ENCODE measurements at places on chromosomes 5 and 9.

DNA sequence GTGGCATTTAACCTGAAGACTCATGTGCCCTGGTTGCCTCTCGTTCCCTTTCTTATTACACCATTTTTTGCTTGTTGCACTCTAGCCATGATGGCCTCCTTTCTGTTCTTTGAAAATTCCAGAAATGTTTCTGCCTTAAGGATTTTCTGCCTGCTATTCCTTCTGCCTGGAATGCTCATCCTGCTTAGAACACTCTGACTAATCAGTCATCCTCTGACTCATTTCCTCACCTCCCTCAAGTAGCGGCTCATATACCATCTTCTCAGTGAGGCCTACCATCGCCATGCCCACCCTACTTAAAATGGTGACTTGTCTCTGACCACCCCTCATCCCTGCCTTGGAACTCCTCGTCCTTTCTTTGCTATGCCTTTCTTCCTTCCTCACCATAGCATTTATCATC lies 68.8 kb downstream of the KIF4B start:
- no peak for DNase-seq

DNA sequence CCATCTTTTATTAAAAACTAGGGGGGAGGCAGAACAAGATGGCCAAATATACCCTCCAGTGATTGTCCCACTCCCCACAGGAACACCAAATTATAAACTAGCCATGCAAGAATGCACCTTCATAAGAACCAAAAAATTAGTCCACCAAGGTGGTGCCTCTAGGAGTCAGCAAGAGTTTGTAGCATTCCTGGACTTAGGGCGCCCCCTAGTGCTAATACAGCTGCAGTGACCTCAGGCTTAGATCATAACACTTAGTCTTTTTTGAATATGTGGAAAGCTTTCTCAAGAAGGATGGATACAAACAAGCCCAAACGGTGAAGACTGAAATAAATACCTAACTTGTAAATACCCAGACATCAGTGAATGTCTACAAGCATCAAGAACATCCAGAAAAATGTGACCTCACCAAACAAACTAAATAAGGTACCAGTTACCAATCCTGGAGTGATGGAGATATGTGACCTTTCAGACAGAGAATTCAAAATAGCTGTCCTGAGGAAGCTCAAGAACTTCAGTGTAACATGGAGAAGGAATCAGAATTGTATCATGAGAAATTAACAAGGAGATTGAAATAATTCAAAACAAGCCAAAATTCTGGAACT lies 19.3 kb downstream of the PPIP5K2 start:
- DNase-seq: peak; percentile 66

- peak; percentile 64 for DNase-seq
These were observed 10.3 kb upstream of the CARD19 start for GRCh38 chr9:93085676-93086075.

- DNase-seq: no peak
These were observed 42.4 kb downstream of the CERT1 start for GRCh38 chr5:75469017-75469416.

DNA sequence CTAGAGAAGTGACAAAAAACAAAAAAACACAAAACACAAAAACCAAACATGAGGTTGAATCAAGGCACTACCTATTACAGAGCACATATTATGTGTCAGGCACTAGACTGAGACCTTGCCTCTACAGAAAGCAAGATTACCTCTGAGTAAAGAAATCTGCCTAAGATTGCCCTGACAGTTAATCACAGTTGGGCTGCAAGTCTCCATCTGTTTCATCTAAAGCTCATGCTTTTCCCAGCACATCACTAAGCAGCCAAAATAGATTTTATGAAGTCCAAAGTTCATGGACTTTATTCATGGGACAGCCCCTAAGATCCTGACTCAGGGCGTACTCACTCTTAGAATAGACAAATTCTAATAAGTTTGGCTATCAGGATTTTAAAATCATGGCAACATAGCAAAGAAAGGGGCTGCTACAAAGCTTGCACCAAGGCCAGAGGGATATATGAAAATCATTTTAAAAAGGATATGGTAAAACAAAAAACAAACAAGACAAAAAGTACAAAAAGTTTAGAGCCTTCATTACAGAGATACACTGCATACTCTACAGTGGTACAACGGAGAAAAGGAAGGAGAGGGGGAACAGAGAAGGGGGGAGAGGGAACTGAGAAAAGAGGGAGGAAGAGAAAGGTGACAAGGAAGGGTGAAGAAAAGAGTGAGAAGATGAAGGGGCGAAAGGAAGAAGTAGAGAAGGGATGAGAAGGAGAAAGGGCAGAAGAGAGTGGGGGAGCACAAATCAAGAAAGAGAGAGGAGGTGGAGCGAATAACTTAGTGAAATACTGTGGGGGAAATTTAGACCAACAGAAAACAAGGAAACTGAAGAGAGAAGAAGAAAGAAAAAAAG lies 58.2 kb downstream of the RICTOR start:
- no peak for DNase-seq

DNA sequence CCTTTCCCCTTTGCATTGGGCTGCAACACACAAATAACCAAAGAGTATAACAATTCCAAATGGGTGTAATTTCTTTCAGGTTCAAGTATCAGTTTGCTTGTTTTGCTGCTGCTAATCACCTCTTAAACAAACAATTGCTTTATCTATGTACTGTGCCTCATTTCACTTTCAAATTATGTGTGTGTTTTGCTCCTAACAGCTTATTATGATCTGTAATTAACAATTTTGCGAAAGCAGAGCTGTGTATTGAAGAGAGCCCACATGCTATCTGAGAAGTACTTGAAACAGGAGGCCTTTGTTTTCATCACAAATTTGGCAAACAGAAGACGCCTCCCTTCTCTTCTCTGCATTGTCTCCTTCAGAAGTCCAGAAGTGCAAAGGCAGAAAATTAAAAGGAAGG lies 312.0 kb downstream of the TLE1 start:
- no peak for DNase-seq

GRCh38 chr5:179509239-179509638 lies 41.1 kb upstream of the RUFY1 start:
- DNase-seq: no peak

DNA sequence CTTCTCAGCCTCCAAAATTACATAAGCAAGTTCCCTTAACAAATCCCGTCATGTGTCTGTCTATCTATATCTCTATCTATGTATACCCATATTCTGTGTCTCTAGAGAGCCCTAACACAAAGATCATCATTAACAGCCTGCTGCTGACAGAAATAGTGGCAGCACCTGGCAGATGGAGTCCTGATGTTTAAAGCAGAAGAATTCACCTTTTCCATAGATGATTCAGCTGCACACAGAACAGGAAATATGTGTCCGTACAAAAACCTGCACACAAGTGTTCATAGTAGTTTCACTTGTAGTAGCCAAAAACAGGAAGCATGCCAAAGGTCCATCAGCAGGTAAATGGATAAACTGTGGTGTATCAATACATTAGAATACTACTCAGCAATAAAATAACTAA lies 45.0 kb upstream of the ACO1 start:
- DNase-seq: no peak

- no peak for DNase-seq
These were observed 184.8 kb upstream of the RASEF start for GRCh38 chr9:83247732-83248131.

DNA sequence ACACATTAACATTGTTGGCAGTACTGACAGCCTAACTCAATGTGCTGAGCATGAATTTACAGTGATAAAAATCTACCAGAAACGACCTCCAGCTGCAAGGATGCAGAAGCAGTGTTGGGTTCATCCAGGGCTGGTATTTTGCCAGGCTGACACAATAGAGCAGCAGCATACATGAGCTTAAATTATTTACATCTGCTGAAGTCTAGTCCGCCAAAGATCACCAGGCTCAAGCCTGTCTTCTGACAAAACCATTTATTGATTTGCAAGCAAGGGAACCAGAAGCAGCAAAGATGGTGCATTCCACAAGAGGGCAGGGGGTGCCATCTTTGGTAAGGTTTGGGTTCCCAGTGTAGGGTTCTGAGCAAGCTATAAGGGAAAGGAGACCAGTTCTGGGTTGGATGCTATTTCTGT lies 8.7 kb upstream of the C5orf34 start:
- DNase-seq: no peak

GRCh38 chr5:93342563-93343061 lies 238.4 kb downstream of the NR2F1-AS1 start:
- DNase-seq: no peak

GRCh38 chr9:133704711-133705181 lies 33.4 kb downstream of the SARDH start:
- DNase-seq: no peak

GRCh38 chr5:36029914-36030313 lies 36.8 kb downstream of the UGT3A2 start:
- DNase-seq: no peak

- peak; percentile 13 for DNase-seq
These were observed 27.8 kb upstream of the CSF1R start for GRCh38 chr5:150114102-150114641.

DNA sequence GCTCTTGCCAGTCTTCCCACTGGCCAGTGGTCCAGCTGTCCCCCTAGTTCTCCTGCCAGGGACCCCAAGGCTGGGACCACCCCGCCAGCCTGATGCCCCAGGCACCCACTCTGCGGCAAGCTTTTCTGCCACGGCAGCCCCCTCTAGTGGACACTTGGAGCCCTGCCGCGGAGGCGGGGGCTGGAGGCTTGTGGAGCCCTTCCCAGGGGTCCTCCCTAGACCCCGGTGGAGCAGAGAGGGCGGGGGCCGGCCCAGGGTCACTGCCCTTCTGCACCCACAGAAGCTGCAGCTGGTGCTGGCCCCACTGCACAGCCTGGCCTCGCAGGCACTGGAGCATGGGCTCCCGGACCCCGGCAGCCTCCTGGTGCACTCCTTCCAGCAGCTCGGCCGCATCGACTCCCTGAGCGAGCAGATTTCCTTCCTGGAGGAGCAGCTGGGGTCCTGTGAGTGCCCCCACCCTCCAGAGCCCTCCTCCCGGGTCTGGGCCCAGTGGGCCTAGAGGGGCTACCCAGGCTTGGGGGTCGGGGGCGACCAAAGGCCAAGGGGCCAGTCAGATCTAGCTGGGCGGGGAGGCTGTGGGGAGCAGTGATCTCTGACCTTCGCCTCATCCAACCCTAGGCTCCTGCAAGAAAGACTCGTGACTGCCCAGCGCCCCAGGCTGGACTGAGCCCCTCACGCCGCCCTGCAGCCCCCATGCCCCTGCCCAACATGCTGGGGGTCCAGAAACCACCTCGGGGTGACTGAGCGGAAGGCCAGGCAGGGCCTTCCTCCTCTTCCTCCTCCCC lies 9.1 kb downstream of the EGFL7 start:
- no peak for DNase-seq

GRCh38 chr5:55597014-55597981 lies 62.5 kb upstream of the PLPP1 start:
- DNase-seq: peak; percentile 90

DNA sequence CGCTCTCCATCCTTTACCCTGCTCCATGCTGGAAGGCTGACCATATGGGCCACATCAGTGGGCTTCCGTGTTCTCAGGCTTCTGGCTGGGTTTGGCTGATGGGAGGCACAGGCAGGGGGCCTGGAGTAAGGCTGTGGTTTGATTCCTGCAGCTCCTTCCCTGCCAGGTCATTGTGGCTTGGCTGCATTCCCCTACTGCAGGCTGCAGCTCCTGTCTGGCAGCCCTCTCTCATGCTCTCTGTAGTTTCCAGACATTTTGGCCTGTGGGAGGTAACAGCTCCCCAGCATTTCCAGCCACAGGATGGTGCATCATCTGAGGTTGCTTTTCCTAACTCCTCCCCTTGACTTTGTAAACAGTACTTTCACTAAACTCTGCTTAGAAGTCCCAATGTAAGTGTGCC lies 102.0 kb upstream of the PTPN3 start:
- no peak for DNase-seq

DNA sequence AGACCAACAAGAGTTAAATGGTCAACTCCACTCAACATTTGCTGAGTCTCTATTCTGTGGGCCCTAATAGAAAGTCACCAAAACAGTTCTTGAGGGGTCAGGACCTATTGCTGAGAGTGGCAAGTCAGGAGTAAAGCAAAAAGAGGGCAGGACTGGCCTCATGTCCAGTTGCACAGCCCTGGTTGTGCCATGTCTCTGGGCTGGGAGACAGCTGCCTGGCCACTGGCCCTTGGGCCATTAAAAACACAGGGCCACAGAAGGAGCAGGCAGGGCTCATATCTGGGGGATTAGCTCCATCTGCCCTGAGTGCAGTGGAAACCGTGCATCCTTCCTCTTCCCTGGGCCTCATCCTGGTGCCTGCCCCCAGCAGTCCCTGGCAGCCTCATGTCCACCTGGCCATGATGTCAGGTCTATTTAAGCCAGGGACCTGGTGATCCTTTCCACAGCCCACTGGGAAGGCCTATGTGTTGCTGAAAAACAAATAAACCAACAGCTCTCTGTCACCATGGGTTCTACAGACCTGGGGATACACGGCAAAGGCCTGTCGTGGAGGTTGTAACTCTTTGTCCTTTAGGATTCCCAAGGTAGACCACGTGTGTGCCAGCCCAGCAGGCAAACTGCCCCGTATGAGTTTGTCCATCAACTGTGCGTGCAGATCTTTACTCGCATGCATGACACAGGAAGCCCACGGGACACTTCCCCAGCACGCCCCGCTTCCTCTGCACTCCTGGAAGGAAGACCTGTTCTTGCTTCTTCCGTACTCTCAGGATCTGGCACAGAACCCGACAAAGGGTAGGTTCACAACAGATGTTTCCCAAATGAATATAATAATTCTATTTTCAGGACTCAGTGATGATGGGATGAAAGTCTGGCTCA lies 148.8 kb downstream of the MTX3 start:
- peak; percentile 81 for DNase-seq

- DNase-seq: no peak
These were observed 114.1 kb downstream of the SPOCK1 start for GRCh38 chr5:137385064-137385463.

DNA sequence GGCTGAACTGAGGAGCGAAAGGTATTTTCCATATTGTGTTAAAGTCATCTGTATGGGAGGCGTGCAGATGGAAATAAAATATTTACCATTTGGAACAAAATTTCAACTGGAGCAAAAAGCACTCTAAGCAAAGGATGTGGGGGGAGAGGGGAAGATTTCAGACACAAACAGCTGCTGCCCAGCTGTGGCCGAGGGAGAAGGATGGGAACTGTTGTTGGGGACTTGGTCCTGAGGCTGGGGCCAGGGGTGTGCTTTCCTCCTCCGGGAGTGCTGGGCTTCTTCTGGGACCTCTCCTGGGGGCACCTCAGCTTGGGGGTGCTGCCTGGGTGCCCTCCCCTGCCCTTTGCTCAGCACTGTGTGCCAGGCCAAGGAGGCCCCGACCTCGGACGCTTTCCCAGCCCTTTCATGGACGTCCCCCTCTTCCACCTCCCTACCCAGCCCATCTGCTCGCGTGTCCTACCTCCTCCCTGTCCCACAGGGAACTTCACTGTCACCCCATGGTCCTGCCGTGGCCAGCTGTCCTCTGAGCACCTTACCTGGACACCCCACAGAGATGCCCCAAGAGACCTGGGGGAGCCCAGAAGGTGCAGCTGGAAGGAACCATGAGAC lies 101.9 kb upstream of the COL5A1 start:
- DNase-seq: no peak

DNA sequence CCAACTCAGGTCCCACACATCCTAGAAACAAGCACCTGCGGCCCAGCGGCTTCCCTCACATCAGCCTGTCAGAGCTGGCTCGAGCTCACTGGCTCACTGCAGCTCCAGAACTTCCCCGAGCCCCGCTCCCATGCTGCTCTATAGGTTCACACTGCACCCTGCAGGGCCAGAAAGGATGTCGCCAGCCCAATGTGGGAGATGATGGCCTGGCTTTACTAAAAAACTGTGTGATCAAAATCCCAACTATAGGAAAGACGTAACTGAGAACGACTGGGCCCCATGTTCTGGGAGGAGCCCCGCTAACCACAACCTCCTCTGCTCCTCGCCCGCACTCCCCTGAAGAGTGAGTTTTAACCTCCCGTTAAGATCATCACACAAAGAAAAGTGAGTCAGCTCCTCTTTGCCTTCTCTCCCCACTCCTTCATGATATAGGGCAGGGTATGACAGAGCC lies 4.6 kb downstream of the SURF4 start:
- DNase-seq: no peak

All from lower leg skin (tissue), 4 donors.